ENCODE measurements at places on chromosomes 4 and X.

DNA sequence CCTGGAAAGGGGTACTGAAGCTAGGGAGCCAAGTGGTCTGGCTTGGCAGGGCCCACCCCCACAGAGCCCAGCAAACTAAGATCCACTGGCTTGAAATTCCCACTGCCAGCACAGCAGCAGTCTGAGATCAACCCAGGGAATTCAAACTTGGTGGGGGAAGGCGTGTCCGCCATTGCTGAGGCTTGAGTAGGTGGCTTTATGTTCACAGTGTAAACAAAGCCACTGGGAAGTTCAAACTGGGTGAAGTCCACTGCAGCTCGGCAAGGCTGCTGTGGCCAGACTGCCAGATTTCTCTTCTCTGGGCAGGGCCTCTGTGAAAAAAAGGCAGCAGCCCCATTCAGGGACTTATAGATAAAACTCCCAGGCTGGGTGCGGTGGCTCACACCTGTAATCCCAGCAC lies 58.9 kb downstream of the TFDP3 start:
- no peak for DNase-seq

GRCh38 chr4:107718351-107718965 lies 1.6 kb downstream of the PAPSS1 start:
- no peak for DNase-seq

- no peak for DNase-seq
These were observed 161.8 kb downstream of the SH3KBP1 start for GRCh38 chrX:19725641-19726040.

DNA sequence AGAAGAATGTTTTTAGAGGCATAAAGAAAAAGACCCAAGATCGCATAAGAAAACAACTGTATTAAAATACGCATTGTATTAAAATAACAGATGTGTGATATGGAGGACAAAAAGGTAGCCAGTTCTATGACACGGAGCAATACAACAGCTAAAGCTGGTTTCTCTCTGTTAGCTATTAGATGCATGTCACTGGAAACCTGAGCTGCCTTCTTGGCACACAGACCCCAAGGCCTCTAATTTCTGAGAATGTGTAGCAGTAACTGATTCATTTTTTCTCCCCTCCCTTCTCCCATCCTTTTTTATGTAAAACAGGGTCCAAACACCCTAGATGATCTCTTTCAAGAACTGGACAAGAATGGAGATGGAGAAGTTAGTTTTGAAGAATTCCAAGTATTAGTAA lies 4.1 kb downstream of the S100G start:
- DNase-seq: no peak

GRCh38 chr4:21507439-21507838 lies 441.1 kb downstream of the KCNIP4 start:
- DNase-seq: no peak

DNA sequence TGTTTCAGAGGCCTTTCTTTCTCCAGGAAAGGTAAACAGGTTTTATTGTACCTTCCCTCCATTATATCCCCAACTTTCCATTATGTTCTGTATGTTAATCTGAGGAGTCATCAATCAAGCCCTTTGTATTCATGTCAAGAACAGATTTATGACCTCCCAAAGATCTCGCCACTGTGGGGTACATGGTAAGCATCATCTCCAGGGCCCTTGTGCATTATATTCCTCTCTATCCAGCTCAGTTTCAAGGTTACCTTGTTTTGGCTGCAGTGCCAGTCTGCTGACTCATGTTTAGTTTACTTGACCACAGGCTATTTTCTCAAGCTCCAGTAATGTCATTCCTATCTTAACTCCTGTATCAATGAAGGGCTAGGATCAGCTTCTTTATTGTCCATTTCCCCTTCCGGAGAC lies 125.1 kb upstream of the FRMPD4 start:
- no peak for DNase-seq

GRCh38 chr4:36854554-36854953 lies 390.0 kb upstream of the NWD2 start:
- DNase-seq: no peak

DNA sequence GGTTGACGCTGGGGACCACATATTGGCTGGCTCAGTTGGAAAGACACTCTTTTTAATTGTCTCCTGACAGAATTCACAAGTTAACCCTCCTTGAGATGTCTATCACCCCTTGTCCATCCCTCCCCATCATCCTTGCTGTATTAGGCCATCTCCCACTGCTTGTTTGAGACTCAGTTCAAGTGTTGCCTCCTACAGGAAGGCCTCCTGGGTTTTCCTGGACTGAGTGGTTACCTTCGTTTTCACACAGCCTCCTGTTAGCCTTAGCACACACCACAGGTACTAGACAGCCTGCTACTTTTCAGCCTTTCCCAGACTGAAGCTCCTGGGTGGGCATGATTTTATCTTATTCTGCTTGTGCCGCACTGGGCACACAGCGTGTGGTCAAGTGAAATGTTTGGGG lies 145.3 kb upstream of the STX18 start:
- no peak for DNase-seq

- no peak for DNase-seq
These were observed 129.5 kb downstream of the LARP7 start for GRCh38 chr4:112766422-112766821.

DNA sequence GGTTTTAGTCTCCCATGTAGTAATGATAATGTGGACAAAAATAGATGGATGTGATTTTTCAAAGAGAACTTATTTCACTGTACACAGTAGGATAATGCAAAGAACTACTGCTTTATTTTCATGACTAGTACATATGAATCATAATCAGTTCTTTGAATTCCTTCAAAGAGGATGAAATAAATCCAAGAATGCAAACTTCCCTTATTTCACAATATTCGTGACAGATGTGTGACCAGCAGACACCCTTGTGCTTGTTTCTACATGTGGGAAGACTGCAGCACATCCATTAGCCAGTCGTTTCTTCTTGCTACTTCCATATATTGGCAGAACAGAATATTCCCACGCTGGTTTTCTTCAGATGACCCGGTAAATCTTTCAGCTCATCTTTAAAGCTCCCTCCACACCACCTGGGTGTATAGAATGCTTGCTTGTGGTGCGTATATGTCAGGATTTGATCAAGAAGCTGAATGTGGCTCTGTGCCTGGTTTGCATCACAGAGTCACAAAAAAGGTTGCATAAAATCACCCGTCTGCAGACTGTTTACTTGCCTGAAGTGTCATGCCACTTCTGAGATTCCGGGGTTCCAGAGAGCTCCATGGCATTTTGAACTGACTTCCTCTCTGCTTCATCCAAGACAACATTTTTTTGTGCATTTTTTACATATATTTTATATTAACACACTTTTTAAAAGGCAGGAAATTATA lies 47.7 kb upstream of the FAT4 start:
- no peak for DNase-seq

GRCh38 chr4:183905081-183905592 lies at the start of gene STOX2:
Gene STOX2 (plus strand): TSS chr4:183905307. CDS start chr4:183906791, 1,484 bp downstream.
- DNase-seq: no peak

- no peak for DNase-seq
These were observed 104.1 kb downstream of the C4orf51 start for GRCh38 chr4:145784036-145784435.

DNA sequence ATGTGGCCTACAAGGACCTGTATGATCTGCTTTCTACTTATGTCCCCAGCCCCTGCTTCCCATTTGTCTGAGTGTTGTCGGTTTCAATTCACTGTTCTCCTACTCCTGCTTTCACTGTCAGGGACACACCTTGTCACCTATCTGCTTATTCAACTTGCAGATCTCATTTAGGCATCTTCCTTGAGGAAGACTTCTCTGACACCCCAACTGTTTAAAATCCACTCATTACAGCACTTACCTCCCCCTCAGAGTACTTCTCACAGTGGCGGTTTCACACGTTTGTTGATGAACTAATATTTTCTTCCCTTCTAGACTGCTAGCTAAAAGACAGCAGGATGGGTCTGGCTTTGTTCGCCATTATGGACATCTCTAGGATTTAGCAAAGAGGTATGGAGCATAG lies 279.9 kb upstream of the TET2 start:
- no peak for DNase-seq

- DNase-seq: no peak
These were observed 104.1 kb downstream of the ATXN3L start for GRCh38 chrX:13215729-13216128.

DNA sequence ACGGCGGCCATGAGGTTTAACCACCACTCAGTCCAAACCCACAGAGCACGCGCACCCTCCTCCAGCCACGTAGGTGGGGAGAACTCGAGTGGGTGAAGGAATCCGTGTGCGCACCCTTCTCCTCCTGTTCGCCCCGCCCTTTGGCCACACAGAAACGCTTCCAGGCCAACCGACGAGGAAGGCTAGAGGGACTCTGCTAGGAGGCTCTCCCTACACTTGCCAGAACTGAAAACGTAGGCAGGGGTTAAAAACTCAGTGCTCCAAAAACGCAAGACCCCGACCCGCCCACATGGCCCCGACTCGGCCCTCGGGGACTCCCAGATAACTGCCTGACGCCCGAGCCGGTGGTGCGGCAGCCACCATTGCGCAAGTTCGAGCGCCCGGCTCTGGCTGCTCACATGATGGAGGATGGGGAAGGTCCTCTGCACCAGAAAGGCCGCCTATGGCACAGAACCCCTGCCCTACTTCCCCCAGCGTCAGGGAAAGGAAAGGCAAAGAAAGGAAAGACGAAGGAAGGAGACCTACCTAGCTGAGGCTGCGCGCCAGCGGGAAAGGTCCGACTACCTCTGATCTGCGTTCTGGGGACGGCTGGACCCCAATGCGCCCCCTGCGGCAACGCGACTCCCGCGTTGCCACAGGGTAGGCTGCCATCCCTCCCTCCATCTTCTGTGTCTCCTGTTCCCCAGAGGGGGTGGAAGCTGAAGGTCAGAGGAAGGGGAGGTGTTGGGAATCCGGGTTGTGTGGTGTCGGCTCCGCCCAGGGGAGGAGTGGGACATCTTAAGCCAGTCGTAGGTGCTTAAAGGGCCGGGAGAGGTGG lies 201.9 kb upstream of the AGTR2 start:
- no peak for DNase-seq

DNA sequence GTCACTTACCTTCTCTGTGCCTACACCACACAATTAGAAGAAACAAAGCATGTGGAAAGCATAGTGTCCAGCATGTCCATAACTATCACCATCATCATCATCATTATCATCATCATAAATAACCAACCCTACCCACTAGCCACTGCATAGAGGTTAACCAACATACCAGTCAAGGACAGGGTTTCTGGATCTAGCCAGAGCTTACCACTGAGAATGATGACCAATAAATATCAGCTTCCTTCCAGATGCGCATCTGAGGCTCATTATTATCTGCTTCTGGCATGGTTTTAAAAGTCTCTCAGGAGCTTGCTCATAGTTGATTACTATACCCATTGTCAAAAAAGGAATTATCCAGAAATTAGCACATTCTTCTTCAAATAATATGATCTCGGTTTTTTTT lies 25.5 kb upstream of the MYOZ2 start:
- DNase-seq: no peak

DNA sequence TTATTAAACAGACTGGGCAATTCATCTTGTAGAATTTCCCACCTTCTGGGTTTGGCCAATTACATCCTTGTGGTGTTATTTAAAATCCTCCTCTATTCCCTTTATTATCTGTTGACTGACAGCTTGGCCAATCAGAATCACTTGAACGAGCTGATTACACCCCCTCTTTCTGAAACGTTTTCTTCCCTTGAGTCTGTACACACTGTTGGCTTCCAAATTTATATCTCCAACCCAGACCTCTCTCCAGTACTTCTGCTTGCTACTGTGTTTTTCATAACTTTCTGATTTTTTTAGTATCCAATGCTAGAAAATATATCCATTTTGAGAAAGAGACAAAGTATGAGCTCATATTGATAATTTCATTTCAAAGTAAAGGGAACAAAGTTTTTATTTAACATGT lies 14.8 kb downstream of the CD38 start:
- no peak for DNase-seq

GRCh38 chr4:173698557-173699262 lies 168.7 kb upstream of the HAND2 start:
- no peak for DNase-seq

DNA sequence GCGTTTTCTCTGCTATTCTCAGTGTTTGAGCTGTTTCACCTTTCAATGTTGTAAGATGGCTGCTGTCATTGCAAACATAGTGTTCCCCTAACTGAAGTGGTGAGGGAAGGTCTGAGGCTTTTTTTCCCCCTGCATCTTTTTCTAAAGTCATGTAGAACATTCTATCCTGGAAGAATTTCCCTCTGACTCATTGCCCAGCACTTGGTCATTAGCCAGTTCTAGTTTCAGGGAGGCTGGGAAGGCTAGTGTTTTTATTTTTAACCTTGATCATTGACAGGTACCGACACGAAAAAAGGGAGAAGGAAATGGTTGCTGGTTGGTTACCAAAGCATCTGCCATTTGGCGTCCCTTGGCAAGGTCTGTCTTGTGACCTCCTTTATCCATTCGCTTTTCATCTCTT lies 6.6 kb downstream of the LANCL3 start:
- no peak for DNase-seq

GRCh38 chr4:40608628-40609027 lies 21.0 kb downstream of the RBM47 start:
- DNase-seq: no peak

DNA sequence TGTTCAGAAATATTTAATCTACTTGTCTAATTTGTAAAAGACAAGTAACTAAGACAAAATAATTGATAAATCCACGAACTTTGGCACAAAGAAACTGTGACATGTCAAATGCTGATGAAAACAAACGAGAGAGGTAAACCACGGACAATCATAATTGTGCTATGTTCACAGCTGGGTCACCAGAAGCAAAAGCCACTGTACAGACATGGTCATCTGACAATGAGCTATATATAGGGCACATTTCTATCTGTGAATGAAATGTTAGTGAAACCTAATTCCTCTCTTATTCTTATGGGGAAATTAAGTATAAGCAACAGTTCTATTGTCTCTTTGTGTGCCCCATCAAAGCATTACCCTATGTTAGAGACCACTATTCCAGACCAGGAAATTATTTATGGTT lies 444.0 kb upstream of the TRAM1L1 start:
- DNase-seq: no peak

- DNase-seq: no peak
These were observed 17.2 kb upstream of the SPRY1 start for GRCh38 chr4:123379392-123379791.

DNA sequence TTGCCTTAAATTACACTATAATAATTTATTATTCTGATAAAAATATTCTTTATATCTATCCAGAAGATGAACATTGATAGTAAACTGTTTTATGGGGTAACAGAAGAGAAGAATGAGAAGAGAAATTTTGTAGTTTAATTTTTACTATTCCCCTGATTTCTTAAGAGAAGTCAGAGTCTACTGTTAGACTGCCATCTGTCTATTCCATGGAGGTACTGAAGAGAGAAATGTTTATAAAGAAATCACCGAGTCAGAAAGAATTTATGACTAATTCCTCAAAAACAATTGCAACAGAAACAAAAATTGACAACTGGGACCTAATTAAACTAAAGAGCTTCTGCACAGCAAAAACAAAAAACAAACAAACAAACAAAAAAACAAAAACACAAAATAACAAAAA lies 149.9 kb downstream of the FGF16 start:
- no peak for DNase-seq

GRCh38 chrX:106612393-106612763 lies 600 bp downstream of the RADX start:
- DNase-seq: no peak

Data from activated CD4-positive, alpha-beta T cell treated with anti-CD3 and anti-CD28 coated beads, Interleukin-2, amount 50 U/mL, for 24 hours (primary cell).